ENCODE measurements at places on chromosomes 6 and 20.

- DNase-seq = no peak
Measured at GRCh38 chr6:13485923-13486562, 1.4 kb downstream of the GFOD1 start.

GRCh38 chr20:48933017-48933766, 11.7 kb downstream of the ARFGEF2 start:
- DNase-seq = no peak

DNA sequence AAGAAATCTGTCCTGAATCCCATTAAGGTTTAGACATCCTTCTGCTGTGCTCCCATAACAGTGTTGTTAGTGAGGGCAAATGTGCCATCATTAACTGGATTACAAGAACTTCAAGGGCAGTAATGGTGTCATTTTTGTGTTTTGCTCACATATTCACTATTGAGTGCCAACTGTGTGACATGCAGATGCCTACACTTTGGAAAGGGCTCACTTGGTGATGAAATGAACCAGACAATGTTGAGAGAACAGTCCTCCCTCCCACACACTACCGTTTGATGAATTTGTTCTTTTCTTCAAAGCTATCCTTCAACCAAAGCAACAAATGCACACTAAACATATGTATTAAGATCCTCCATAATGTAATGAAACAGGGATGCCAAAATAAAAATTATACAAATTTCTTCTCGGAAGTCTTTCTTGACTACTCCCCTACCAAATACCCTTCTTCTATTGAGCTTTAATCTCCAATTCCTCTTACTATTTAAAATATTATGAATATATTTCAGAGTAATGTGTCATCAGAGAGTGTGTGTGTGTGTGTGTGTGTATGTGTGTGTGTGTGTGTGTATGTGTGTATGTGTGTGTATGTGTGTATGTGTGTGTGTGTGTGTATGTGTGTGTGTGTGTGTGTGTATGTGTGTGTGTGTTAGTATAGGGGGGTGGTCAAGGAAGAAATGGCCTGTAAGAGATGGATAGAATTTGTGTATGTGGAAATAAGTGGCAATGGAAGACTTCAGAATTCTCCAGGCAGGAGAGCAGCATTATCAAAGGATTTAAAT, 92.3 kb upstream of the ENPP5 start:
- no peak for DNase-seq

DNA sequence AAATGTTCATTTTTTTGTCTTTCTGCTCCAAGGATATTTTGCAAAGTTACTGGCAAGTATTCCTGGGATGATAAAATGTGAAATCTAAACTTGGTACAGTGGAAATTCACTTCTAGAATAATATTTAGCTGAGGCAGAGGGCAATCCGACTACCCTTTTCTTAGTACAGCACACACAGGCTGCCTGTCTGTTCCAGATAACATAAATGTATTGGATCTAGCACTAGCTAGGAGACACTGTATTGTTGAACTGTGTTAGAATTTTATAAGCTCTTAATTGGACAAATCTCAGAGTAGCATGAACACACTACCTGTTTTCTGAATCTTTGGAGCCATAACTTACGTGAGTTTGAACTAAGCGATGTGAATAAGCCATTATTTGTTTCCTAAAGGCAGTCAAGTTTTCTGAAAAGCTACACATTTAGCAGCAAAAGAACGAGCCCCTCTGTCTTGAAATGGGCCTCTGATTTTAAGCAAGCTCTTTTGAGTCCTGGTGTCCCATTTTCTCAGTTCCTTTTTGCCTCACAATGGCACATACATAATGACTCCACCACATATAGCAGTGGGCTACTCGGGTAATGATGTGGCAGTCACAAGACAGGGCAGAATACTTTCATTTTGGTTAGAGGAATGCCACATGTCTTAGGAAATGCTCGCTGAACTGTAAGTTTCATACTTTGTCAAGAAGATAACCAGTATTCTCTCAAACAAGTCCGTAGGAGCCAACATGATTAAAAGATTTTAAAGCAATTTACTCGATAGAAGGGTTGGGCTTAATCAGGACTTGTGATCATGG, 116.5 kb upstream of the ESR1 start:
- DNase-seq = peak; percentile 8

GRCh38 chr6:145548933-145549648, 186.2 kb downstream of the EPM2A start:
- no peak for DNase-seq

DNA sequence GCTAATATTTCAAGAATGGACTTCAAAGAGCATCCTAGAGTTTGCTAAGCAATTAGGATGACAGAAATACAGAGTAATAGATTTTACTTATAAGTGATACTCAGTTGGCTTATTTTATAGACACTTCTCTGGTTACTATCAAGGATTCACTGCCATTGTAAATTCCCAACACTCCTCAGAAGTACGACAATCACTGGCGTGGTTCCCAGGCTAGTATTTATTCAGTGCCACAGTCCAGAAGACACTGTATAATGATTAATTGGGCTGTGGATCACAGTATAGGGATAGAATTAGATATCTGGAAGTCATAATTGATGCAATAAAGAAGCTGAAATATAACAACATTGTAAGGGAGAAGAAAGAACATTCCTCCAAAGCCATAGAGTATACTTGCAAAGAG, 15.7 kb downstream of the MANEA start:
- DNase-seq = no peak

Measured in GM18507 (cell line).